ENCODE measurements at places on chromosomes 13 and 19.

DNA sequence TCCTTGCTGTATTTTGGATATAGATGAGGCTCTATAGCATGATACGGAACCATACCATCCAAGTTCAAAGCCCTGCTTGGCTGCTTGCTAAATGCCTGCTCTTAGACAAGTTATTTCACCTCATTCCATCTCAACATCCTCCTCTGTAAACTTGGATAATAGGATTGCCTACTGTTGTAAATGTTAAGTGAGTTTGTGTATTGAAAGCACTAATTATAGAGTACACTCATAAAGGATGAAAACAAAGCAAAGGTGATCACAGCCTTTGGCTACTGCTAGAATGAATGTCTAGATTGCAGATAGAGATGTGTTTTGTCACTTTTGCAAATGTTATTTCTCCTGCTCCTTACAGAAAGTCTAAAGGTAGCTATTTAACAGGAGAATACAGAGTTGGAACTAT is 34.3 kb upstream of the STARD13 start:
- no peak for DNase-seq

DNA sequence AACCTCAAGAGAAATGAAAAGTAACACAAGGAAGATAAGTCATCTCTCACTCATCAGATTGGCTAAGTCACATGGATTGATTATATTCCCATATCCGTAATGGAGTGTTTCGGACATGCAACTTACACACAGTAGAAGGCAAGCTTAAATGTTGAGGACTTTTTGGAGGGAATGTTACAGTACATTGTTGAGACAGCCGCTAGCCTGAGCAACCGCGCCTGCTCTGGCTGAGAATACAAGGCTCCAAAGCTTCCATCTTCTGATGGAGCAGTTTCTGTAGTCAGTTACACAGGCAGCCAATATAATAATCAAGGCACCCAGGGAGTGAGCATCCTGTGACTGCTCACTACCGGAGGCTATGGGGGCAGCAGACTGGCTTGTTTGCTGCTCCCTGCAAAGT is 1.0 kb upstream of the CRYL1 start:
- no peak for DNase-seq

DNA sequence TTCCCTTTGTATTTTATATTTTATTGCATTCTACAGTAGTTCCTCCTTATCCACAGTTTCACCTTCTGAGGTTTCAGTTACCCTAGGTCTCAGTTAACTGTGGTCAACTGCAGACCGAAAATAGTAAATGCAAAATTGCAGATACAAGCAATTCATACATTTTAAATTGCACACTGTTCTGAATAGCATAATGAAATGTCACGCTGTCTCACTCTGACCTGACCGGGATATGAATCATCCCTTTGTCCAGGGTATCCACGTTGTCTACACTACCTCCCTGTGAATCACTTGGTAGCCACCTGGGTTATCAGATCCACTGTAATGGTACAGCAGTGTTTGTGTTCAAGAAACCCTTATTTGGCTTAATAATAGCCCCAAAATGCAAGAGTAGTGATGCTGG is 325.0 kb downstream of the DNAJC15 start:
- no peak for DNase-seq

DNA sequence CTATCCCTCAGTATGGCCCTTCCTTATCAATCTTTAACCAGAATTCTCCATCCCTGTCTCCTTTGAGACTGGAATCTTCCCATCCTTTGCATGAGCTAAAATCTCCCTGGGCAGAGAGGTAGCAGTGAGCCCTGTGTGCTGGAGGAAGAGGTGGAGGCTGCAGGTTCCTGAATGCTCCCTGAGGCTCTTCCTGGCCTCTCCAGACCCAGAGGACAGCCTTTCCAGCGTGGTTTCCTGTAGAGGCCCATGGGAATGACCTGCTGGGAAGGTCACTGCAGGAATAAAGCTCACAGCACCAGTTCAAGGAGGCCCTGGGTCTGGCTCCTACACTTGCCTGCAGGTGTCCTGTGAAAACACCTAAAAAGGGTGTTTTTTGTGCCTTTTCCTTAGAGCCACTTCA is 4.6 kb downstream of the OR10H2 start:
- DNase-seq, result no peak

DNA sequence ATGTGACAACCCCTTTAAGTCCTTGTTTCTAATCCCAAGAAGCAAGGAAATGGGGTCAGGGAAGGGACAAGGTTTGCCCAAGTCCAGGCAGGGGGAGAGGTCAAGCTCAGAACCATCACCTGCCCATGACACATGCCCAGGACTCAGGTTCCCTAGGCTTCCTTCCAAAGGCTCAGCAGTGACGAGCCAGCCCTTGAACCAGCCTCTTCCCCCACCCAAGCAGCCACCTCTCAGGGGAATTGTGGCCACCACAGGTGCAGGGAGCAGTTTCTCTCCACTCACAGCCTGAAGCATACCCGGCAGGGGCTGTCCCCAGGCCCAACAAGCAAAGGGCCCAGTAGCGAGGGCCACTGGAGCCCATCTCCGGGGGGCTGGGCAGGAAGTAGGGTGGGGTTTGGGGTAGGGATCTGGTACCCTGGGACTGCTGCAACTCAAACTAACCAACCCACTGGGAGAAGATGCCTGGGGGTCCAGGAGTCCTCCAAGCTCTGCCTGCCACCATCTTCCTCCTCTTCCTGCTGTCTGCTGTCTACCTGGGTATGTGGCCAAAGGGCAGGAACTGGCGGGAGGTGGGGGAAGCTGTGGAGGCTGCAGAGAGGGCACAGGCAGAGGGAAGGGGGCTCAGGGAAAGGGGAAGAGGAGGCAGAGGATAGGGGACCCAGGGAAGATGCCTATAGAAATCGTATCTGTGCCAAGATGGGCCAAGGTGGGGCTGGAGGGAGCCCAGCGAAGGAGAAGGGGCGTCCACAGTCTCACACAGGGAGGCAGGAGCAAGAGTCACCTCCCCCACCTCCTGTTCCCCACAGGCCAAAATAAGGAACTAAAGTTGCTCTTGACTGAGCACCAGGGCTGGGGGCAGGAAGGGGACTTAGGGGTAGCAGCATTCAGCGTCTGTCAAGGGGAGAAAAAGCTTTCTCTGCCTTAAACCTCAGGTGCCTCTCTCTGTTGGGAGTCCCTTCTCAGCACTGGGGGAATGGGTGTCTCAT is at the start of gene CD79A:
CD79A (plus strand) TSS at position 433 of the 986 bp plus-strand sequence; CDS start at position 459, 26 bp downstream.
- no peak for DNase-seq

- DNase-seq, result no peak
Observed at GRCh38 chr13:114222461-114222968, 12.2 kb upstream of the CDC16 start.

Measured in activated CD4-positive, alpha-beta T cell treated with anti-CD3 and anti-CD28 coated beads, Interleukin-2, amount 50 U/mL, for 1 hour (primary cell).